Fibroblast of skin of right quadriceps (primary cell): ENCODE measurements at places on chromosomes 16 and 17.

GRCh38 chr16:77207030-77207429 is 7.8 kb downstream of the SYCE1L start:
- DNase-seq = no peak

DNA sequence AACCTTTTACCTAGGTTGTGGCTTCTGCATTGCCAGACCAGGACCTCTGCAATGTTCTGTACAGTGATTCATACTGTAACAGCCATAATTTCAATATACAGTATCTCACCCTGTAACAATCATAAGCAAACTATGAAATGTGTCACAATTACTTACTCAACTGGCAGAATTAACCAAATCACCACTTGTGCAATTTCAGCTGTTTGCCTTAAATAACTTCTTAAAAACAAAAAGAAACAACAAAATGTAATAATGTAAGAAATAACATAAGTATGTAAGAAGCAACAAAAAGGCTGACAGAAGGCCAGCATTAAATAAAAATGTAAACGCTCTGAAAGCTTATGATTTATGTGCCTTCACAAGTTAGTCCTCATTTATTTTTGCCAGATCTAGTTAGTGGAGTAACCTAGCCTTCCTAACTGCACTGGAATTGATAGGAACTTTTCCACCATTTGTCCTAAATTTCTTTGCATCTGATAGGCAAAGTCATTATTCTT is 96.9 kb downstream of the SKAP1 start:
- peak; percentile 28 for DNase-seq

DNA sequence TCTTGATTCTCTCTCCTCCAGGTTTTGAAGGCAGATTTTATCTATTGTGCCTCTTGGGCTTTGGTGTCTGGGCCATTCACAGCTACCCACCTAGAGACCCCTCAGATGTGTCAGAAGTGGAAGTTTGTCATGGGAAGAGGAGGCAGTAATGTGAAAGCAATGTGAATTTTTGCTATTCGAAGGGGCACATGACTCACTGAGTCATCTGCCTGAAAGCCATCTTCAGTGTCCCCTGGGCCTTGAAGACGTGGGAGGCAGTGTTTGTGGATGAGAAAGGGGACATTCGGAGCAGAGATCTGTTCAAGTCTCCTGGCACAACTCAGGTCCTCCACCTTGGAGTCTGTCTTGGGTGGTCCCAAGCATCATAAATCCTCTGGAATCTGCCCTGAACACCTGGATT is 530.2 kb downstream of the NPIPA7 start:
- DNase-seq = no peak

GRCh38 chr17:2259769-2260536 is 43.6 kb downstream of the SMG6 start:
- DNase-seq = peak; percentile 68

DNA sequence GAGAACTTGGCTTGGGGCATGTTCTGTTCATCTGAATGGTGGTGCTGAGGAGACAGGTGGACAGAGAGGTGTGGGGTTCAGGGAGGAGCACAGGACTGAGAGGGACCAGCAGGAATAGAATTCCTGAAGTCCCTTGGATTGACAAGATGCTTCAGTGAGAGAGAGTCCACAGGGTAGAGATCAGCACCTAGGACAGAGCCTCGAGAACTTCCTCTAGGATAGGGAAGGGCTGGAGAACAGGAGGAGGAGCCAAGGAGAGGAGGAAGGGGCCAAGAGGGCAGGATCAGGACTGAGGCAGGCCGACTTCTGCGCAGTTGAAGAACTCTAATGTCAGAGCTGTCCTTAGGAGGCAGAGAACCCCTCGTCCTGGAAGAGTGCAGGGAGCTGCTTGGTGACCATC is 138.4 kb downstream of the PRKCB start:
- no peak for DNase-seq

DNA sequence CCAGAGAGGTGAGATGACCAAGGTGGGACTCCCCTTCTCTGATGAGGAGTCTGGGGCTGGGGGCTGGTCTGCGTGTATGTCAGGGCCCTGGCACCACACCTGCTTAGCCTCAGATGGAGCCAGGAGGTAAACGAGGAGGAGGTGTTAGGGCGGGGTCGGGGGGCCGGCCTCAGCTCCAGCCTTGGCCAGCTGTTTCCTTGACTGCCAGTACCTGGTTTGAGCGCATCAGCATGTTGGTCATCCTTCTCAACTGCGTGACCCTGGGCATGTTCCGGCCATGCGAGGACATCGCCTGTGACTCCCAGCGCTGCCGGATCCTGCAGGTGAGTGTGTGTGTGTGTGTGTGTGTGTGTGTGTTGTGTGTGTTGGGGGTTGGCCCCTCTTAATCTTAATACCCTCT is 8.1 kb downstream of the CACNA1G start:
- no peak for DNase-seq
